KBM-7 (cell line): ENCODE measurements at places on chromosomes 7 and 10.
A peak's percentile ranks its signal among the peaks of the same experiment; 100 is the strongest.

GRCh38 chr10:90738885-90739284, 119.0 kb downstream of the HTR7 start:
- DNase-seq, result no peak

- DNase-seq, result peak; percentile 49
Observed at GRCh38 chr10:43393606-43394360, 15.2 kb downstream of the HNRNPF start.

GRCh38 chr7:78223598-78223997, 425.0 kb downstream of the PHTF2 start:
- DNase-seq, result no peak

DNA sequence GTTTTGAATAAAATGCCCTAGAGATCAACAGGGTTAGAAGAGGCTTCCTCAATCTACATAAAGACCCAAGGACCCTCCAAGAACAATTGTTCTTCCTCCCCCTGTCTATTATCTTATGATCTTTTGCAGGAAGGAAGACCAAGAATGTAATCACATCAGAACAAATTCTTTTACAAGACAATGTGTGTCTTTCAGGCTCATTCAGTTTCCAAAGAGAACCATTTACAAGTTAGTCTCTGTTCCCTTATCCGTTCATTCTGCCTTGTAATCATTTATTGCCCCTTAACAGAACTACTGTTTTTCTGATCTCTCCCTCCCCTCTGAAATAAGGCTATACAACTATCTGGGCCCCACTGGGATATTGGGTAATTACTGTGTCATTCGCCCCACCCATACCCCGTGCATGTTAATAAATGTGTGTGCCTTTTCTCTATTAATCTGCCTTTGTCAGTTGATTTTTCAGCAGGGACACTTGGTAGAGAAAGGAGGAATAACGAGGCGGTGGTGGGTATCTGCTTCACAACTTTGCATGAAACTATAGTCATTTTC, 5.7 kb upstream of the MKRN1 start:
- no peak for DNase-seq

GRCh38 chr10:124497196-124497881, 35.7 kb downstream of the LHPP start:
- DNase-seq, result no peak
